ENCODE measurements at places on chromosomes 2 and 18.

DNA sequence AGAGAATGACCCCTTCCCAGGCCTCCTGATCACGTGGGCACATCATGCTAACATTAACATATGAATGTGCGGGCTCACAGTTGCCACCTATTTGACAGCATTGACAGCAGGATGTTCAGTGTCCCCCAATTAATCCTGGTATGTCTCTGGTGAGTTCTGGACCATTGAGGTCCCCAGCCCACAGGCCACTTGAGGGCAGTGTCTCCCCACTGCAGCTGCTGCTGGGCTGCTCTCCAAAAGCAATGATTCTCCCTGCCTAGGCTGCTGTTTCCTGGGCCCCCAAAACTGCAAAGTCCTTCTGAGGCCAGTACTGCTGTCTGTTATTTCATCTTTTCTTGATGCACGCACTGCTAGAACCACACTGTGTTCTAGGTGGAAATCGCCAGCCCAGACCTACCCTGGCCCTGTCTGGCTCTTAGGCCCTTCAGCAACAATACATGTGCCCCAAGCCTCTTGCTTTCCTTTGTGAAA lies 52.7 kb upstream of the MAPK4 start:
- DNase-seq: no peak

GRCh38 chr18:79786304-79786703 lies 11.4 kb upstream of the KCNG2 start:
- DNase-seq: no peak

GRCh38 chr2:36706021-36706876 lies 9.7 kb downstream of the VIT start:
- DNase-seq: no peak

DNA sequence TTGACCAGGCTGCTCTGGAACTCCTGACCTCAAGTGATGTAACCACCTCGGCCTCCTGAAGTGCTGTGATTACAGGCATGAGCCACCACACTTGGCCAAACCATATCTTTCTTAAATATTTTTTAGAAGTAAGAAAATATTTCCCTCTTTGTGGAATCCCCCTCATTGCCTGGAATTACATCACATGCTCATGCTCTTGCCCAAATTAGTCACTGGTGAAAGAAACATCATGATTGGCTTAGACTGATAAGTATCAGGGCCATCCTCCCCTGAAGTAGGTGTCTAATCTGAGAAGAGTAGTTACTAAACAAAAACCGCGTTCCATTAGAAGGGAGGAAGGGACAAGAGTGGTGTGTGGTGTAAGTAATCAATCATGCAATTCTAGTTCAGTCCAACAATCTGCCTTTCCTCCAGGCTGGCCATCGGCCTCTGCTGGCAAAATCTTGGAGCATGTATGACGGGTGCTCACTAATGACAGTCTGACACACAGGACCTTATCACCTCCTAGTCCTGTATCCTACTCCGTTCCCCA lies 52.3 kb upstream of the SCG2 start:
- DNase-seq: no peak

- DNase-seq: no peak
Measured at GRCh38 chr2:152647552-152647951, 69.7 kb downstream of the PRPF40A start.

DNA sequence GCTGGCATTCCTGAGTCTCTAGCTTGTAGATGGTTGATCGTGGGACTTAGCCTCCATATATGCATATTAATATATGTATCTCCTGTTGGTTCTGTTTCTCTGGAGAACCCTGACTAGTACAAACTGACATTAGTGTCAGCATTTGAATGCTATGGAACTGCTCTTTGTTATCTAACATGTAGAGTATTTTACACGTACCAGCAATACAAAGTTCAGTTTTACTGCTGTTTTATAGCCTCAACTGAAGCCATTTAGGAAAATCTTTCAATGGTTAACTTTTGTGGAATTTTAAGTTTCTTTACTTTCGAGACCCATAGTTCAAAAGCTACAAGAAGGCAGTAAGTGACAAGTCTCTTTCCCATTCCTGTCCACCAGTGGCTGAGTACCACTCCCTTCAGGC lies 418.4 kb downstream of the NUP35 start:
- DNase-seq: no peak

DNA sequence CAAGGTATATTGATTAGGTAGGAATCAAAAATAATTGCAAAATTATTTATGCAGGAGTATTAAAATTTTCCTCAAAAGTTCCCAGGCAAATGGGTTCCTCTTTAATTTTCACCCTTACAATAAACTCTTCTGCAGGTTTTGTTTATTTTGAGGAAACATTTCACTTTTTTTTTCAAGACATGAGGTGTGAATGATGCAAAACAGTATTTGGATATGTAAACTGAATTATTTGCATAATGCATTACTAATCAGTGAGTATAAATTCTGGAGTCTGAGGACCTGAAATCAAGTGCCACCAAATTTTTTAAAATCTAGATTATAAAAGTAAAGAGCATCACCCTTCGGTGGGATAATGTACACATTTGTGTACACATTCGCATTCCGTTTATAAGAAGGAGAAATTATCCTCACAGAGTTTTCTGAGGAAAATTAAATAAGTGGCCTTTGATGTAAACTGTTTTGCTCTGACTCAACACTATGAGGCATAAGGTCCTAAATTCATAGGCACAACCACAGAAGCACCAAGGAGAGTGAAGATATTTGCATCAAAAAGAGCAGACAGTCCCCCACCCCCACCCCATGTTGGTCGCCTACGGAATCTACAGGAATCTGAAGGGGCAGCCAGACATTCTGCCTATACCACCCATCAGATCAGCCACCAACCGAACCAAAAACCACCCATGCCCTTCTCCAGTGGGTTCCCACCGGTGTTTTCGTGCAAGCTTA lies 33.1 kb downstream of the BCL11A start:
- DNase-seq: no peak

- no peak for DNase-seq
Measured at GRCh38 chr2:174334278-174334715, 457 bp upstream of the SP9 start.

DNA sequence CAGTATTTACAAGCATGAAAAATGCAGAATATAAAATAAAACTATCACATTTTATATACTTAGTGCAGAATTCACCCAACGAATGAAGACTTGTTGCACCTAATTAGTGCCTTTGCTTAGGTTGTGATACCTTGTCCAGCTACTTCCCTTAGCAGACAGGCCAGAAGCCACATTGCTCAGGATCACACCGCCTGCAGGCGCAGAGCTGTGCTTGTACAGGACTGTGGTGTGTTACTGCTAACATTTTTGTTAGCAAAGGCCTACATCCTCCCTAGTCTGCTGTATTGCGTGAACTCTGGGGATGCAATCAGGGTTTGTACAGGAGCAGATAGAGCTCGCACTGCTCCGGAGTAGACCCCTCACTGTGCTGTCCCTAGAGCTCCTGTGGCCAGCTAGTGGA lies 336.9 kb downstream of the CBLN2 start:
- no peak for DNase-seq

- no peak for DNase-seq
Measured at GRCh38 chr2:128366713-128367511, 48.2 kb upstream of the HS6ST1 start.

- DNase-seq: no peak
Measured at GRCh38 chr2:29478641-29479040, 363.4 kb downstream of the CLIP4 start.

Measured in amniotic stem cell (primary cell).